ENCODE measurements at places on chromosomes 4 and X.

DNA sequence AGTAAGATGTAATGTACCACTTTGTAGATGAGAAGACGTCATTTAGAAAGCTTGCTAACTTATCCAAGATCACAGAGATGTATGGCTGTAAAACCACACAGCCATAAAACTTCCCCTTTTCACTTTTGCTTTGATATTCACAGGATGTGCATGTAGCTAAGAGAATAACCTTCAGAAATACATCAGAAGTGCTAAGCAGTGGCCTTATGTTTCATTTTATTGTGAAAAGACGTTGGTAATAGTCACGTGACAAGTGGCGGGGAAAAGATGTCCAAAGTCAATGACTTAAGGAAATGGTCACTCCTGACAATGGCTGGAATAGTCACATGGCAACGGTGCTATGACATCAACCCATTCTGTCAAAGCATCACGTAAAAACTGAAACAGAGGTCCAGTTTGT lies 12.9 kb upstream of the WDR17 start:
- no peak for DNase-seq

GRCh38 chrX:150291014-150291413 lies 72.1 kb upstream of the MAMLD1 start:
- DNase-seq = no peak

DNA sequence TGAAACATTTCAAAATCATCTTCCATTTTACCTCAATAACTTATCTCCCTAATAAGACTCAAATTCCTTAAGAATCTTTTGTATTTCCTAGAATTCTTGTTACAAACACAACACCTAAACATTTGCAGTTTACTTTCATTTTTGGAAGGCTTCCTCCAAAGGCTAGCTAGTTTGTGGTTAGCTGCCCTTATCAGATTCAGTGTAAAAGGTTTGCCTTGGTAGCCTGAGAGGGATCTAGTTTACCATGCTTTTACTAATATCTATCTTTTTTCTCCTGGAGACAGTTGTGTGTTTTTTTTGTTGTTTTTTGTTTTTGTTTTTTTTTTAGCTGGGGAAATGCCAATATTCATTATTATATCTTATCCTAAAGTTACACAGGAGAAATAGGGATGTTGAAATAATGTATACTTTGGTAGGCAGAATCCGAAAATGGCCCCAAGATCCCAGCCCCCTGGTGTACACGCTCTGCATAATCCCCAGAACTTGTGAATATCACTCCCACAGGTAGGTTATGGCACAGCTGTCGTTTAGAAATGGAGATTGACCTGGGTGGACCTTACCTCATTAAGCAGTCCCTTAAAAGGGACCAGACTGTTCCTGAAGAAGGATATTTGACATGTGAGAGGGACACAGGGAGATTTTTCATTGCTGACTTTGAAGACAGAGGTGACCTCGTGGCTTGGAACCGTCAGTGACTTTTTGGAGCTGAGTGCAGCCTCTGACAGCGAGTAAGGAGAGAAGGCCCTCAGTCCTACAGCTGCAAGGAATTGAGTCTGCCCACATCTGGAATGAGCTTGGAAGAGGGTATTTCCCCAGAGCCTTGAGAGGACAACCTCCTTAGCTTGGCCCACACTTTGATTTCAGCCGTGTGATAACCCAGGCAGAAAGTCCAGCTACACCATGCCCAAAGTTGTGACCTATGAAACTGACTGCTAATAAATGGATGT lies 33.4 kb downstream of the SEPTIN11 start:
- peak; percentile 19 for DNase-seq

- no peak for DNase-seq
Observed at GRCh38 chrX:56789518-56790070, 60.6 kb downstream of the NBDY start.

GRCh38 chr4:44446801-44447562 lies 1.6 kb downstream of the KCTD8 start:
- DNase-seq = no peak

- DNase-seq = no peak
Observed at GRCh38 chr4:94274912-94275311, 67.2 kb downstream of the SMARCAD1 start.
